ENCODE measurements at places on chromosomes 16 and 17.

DNA sequence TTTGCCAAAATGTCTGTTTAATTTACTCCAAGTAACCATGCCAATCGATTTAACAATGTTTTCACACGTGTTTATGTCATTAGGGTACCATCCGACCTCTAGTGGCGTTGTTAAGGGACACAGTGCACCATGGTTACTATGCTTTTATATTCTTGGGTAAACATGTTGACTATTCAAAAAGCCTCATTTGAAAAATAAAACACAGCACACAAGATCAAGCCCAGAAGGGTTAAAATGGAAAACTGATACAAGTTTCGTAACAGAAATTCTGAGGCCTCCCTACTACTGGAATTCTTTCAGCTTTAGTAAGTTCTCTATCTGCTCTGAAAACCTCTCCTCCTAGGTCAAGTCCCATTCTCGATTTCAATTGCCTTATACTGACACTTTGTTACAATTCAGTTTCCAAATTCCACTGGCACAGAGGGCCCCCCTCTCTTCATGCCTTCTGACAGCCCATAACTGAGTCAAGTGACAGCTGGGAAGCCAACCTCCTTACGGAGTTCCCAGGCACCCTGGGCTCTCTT lies 2.1 kb downstream of the CFAP20 start:
- no peak for DNase-seq

GRCh38 chr16:14491861-14492529 lies 138.1 kb downstream of the PARN start:
- no peak for DNase-seq

DNA sequence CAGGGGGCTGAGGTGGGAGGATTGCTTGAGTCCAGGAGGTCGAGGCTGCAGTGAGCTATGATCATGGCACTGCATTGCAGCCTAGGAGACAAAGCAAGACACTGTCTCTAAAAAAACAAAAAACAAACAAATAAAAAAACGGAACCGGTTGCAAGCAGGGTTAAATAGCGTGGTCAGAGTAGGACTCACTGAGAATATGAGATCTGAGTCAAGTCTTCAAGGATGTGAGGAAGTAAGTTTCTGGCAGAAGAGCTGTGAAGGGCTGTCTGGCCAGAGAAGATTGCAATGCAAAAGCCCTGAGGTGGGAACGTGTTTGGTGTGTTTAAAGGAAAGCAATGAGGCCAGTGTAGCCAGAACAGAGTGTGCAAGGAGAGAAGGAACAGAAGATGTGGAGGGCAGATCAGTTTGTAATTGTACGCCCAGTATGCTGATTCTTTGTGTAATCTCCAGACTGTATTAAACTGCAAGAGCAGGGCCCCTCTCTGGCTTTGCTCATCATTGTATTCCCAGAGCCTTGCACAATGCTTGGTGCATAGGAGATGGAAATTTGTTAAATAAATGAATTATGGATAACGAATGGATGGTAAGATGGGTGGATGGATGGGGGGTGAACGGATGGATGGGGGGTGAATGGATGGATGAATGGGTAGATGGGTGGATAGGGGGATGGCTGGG lies 6.3 kb downstream of the G6PC1 start:
- DNase-seq, result no peak

- DNase-seq, result no peak
These were observed 583.6 kb upstream of the CDH5 start for GRCh38 chr16:65782611-65783600.

GRCh38 chr17:13994050-13994449 lies 75.3 kb upstream of the COX10 start:
- DNase-seq, result no peak

DNA sequence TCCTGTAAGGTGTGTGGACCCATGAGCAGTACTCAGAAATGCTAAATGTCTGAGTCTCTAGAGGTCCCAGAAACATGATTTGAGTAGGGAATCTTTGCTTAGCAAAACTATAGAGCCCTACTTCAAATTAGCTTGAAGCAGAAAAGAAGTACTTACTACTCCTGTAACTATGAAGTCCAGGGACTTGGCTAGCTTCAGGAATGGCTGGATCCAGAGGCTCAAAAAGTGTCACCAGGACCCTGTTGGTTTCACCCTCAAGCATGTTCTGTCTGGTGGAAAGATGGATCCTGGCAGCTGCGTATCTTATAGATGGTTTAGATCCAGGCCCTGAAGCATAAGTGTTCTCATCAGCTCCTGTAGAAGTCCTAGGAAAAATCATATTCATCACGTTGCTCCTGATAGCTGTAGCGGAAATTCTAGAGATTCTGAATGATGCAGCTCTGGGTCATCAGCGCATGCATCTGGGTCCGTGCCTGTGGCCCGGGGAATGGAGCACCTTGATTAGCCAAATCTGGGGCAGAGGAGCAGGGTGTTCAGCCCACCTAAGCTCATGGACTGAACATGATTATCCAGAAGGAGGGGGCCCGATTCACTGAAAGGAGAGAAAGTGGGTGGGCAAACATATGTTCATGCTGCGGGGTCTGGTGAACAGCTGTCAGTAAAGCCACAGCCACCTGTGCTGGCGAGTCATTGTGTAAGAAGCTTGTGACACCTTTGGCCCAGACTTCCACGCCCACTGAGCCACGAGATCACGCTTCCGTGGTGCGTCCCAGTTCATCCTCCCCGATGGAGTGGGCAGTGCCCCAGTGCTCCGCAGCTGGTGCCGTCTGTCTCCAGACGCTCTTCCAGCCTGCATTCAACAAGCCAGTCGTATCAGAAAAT lies 260.6 kb downstream of the CPPED1 start:
- DNase-seq, result no peak

- no peak for DNase-seq
These were observed 16.4 kb downstream of the ZNF287 start for GRCh38 chr17:16552637-16553045.

- no peak for DNase-seq
These were observed 71.6 kb upstream of the ALOX12 start for GRCh38 chr17:6924208-6924607.

GRCh38 chr17:56761387-56761786 lies 72.3 kb downstream of the C17orf67 start:
- DNase-seq, result no peak

Measured in T-helper 17 cell (primary cell).